ENCODE measurements at places on chromosomes 7 and 10.
A peak's percentile ranks its signal among the peaks of the same experiment; 100 is the strongest.

- peak; percentile 53 for DNase-seq
These were observed 30.7 kb upstream of the EPC1 start for GRCh38 chr10:32377458-32378259.

- DNase-seq = no peak
These were observed 6.6 kb upstream of the TARP start for GRCh38 chr7:38280000-38280399.

DNA sequence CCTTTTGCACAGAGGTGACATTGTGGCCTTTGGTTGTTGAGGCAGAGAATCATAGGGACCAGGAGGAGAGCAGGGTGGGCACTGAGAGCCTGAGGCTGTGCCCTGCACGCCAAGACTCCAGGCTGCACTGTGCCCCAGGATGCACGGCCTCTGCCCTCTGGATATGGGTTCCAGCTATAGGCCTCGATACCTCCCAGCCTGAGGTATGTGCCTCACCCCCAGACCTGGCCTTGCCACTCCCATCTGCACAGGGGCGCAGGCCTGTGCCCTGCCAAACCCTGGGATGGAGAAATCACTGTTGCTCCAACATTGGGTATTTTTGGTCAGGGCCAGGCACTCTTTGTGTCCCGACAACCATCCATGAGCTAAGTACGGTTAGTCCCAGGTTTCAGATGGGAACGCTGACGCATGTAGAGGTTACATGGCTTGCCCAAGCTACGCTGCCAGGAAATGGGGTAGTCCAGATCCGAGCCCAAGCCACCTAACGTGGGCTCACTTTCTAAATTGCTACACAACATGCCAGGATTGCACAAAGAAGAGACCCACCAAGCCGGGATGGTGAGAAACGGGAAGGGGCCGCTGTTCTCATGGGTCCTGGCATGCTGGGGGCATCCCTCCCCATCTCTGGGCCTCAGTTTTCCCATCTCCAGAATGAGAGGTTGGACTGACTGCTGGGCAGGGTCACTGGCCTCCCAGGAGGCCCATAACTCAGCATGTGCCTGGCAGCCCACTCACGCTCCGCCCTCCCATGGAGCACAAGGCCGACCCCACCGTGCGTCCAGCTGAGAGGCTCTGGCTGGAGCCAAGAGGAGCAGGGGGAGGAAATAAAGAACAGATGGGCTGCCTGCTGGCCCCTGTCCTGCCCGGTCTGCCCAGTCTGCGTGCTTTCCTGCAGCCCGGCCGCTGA, 44.2 kb downstream of the ZCCHC24 start:
- DNase-seq = no peak

DNA sequence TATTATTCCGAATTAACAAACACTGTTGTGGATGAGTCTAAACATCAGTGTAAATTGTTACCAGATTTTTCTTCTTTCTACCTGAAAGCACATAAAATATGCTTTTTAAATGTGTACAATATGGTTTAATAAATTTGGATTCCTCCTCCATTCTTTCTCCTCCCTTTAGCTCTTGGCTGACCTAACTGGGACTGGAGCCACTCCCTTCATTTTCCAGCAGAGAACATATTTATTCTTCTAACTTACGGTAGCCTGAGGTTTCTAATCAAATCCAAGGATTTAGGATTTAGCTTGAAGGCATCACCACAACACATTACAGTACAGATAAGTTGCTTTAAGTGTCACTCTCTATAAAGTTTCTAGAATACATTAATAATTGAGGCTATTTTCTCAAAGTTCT, 88.2 kb upstream of the SEMA3C start:
- no peak for DNase-seq

DNA sequence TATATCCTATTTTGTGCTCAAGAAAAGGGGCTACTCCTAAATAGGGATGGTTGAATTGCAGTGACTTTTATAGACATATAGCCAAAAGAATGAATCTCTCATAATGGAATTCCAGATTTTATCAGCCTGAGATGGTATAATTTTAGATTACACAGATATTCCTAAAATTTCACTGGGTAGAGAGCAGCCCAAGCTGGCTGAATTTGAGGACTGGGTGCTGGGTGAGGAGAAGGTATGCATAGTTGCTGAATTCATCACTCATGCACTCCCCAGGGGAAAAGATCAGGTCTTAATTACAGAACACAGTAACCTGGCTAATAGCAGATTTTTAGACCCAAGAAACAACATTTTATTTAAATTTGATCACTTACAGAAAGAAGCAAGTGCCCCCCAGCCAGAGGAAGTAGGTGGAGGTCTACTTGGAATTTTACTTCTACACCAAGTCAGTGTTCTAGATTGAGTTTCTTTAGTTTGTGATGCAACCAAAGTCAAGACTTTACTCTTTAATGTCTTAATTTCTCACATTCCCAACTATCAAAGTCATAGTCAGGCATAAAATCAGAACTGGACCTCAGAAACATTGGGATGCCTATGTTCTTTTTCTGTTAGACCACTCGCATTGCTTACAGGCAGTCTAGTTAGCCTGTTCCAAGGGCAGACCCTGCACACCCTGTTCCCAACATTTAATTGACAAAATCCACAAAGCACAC, 337.4 kb upstream of the PODXL start:
- DNase-seq = no peak

GRCh38 chr7:112018305-112019030, 187.7 kb downstream of the DOCK4 start:
- no peak for DNase-seq

- no peak for DNase-seq
These were observed 17.1 kb upstream of the CPA1 start for GRCh38 chr7:130363026-130363847.

DNA sequence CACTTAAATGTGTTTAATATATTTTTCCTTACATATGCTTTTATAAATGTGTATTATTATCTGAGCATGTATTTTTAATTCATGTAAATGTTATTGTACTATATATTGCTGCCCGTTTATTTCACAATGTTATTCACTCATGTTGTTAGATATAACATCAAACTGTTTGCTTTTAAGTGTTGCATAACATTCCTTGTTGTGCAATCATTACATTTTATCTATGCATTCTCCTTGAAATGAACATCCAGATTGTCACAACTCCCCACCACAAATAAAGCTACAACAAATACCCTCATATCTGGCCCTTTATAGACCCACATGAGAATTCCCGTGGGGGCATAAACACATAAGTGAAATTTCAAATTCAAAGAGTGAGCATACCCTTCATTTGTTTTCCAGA, 264.2 kb downstream of the HPSE2 start:
- DNase-seq = no peak

DNA sequence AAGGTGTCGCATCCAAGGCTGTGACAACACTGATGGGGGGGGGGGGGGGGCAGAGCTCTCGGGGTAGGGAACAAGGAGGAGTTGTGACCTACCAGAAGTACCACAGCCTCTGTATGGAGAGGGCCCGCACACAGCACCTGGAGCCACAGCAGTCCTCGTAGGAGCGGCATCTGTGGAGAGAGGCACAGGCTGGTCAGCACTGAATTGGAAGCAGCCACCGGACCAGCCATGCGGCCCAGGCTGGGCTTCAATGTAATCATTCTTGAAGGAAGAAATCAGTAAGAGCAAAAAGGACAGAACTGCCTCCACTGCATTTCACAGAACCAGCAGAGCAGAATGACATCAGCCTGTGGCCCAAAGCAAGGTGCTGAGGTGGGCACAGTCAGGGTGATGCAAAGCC, 74.8 kb downstream of the VOPP1 start:
- DNase-seq = no peak

DNA sequence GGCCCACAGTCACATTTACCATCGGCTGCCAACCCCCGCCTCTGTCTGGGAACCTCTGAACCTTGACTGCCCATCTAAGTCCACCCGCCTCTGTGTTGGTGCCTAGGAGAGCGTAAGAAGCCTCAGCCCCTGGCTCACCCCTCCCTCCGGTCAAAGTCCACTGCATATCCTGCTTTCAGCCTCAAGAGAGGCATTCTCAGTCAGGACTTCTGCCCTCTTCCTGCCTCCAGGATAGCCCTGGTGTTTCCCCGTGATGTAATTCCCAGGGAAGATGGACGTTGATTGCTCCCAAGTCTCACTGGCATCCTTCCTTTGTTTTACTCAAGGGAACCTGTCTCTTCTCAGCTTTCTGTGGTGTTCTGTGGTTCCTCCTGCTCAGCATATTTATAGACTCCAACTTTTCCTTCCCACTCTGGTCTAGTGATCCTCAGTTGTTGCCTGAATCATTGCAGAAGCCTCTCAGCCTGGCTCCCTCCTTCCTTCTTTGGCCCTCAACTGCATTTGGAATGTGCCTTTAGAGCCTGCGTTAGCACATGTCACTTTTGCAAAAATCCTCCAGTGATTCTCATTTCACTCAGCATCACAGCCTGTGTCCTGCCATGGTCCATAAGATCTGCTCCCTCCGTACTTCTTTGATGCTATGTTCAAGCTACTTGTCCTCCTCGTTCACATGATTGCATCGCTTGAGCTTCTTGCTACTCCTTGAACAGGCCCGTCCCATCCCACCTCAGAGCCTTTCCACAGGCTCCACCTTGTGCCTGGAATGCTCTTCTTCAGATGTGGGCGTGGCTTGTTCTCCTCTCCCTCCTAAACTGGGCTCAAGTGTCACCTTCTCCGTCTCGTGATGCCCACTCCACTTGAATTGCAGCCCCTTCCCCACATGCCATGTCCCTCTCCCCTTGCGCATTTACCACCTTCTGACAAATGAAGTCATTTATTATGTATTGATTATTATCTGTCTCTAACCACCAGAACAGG, 124.2 kb downstream of the PLPP4 start:
- DNase-seq = no peak

DNA sequence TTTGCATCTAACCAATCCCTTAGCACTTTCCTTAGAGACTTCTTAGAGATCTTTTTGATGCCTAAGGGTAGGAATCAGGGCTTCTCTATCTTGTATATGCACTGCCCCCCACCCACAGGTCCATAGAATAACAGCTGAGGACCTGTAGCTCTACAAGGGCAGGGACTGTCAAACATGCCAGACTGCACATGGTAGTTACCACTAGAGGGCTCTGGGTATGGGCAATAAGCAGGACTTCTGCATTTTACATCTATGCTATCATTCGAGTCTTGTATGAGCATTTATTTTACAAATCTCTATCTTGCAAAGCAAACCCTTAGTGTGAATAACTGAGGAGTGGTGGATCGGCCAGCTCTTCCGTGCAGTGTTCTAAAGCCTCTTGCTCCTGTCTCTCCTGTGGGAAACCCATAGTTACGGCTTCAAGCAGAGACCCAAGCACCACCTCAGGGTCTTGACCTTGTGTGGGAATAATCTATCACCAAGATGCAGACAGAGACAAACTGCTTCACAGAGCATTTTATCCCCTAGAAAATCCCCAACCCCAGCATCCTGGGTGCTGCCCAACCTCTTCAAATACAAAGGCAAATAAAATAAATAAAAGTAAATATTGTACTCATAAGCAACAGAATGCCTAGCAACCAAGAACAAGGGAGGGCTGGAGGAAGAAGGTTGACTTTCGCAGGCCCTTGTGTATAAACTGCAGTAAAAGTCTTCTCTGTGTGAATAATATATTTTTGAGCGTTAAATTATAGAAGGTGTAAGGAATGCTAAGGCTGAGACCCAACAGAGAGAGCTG, 219.3 kb downstream of the WDR11 start:
- no peak for DNase-seq

DNA sequence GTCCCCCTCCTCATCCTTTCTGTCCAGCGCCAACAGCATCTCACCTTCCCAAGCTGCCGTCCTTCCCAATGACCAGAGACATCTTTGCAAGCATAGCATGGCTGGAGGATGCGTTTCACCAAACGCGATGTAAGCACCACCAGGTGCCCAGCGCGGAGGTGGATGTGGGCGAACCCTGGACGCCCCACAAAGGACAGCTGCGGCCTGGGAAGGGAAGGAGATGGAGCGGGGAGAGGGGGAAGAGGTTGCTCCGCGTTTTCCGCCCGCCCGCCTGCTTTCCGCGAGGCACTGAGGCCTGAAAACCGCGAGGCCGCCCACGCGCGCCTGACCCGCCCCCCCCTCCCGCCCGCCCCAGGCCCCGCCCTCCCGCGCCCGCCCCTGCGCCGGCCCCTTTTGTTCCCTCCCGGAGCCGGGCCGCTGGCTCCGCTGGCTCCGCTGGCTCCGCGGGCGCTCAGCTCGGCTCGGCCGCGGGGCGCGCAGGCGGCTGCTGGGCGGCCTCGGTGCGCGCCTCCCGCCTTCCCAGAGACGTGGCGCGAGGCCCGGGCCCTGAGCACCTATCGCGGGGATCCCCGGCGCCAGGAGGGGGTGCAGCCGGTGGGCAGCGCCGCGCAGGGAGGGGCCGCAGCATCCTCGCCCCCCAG, at the start of gene CLIP2:
Gene CLIP2, plus strand, starts transcription at position 390 of the 641 bp plus-strand sequence. CDS start 28,140 bp downstream, outside the sequence.
- peak; percentile 75 for DNase-seq

GRCh38 chr7:36604806-36605205, 119.5 kb downstream of the AOAH start:
- no peak for DNase-seq

GRCh38 chr7:18936265-18936664, 181.2 kb downstream of the TWIST1 start:
- no peak for DNase-seq

GRCh38 chr7:149753375-149754233, 19.8 kb downstream of the ZNF467 start:
- DNase-seq = no peak

DNA sequence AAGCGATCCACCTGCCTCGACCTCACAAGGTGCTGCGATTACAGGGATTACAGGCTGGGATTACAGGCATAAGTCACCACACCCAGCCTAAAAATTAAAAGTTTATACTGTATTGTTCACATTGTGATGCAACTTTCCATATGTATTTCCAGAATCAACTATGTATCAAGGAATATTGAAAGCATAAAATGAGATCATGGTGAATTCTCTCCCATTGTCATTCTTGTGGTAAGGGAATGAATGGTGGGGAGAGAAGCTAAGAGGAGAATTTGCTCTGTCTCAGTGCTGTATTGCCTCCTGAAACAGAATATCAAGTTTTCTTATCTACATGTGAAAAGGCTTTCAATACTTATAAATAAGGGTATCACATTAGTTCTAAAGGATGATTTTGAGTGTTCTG, 81.7 kb downstream of the CD36 start:
- no peak for DNase-seq

DNA sequence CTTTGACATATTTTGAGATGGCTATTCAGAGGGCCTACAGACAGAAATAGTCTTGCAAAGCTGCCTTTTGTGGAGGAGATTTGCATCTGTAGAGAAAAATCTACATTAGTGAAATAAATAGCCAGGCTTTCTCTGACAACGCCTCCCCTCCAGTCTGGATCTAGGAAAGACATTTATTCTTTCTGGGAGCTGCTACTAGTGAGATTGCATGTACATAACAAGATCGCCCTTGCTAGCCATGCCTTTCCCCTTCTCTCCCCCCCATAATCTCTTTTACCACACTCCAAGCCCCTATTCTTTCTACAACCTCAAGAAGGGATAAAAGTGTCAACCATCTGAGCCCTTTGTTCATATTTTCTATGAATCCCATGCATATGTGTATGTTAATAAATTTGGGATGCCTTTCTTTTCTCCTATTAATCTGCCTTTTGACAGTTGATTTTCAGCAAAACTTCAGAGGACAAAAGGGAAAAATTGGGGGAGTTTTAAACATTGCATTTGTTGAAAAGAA, 194.2 kb downstream of the SNX13 start:
- DNase-seq = no peak

- no peak for DNase-seq
These were observed 42.0 kb upstream of the TRIL start for GRCh38 chr7:28999895-29000716.

Data from CD8-positive, alpha-beta T cell (primary cell).